ENCODE measurements at places on chromosomes 1 and 21.

DNA sequence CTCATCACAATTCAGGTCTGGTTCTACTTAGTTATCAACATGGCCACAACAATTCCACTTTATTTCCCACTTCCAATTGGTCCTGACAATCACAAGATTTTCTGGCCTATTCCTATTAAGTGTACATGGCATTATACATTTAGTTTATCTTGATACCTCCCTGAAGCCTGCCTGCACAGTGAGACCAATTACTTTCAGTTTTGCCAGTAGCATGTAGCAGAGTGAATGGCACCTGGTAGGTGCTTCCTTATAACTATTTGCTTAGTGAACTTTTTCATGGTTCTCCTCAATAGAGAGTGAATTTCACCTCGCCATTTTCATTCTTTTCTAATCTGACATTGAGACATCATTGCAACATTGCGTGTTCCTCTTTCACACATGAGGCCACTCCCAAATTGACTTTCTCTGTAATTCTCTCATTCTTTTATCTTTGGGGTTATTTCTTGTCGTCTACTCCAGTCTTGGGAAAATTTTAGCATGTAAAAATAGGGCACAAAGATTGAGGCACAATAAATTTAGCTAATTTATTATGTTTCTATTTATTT lies 124.3 kb downstream of the DISC1 start:
- no peak for DNase-seq

DNA sequence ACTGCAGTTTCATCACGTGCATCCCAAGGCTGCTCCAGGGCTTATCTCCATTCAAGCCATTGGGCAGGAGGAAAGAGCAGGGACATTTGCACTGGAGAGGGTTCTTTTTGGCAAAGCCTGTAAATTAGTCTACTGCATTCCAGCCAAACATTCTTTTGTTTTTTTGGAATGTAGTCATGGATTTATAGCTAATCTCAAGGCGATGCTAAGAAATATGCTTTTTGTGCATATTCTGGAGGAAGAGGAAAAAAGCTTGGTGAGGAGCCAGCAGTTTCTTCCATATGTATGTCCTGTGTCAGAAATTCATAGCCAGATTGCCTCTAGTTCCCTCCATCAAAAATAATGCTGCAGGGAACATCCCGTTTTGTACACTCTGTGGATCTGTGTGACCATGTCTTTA lies 221.4 kb downstream of the BACH1 start:
- DNase-seq, result no peak

DNA sequence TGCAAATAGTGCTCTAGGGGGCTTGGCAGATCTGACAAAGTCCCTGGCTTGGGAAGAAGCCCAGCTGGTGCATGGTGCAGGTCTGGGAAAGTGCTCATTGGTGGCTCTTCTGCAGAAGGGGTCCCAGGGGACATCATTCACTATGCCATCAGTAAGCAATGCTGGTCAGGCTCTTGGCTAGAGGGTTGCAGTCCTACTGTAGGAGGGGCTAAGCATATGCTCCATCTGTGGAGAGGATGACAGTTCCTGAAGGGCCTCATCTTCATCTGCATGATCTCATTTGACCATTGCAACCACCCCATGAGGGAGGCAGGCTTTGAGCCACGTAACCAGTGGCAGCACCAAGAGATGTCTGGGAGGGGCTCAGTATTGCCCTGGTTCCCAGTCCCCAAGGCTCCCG lies 31.5 kb upstream of the VASH2 start:
- DNase-seq, result no peak

- DNase-seq, result no peak
Measured at GRCh38 chr1:61591351-61591750, 133.6 kb downstream of the TM2D1 start.

GRCh38 chr21:35096959-35097358 lies 47.9 kb upstream of the RUNX1 start:
- DNase-seq, result no peak

DNA sequence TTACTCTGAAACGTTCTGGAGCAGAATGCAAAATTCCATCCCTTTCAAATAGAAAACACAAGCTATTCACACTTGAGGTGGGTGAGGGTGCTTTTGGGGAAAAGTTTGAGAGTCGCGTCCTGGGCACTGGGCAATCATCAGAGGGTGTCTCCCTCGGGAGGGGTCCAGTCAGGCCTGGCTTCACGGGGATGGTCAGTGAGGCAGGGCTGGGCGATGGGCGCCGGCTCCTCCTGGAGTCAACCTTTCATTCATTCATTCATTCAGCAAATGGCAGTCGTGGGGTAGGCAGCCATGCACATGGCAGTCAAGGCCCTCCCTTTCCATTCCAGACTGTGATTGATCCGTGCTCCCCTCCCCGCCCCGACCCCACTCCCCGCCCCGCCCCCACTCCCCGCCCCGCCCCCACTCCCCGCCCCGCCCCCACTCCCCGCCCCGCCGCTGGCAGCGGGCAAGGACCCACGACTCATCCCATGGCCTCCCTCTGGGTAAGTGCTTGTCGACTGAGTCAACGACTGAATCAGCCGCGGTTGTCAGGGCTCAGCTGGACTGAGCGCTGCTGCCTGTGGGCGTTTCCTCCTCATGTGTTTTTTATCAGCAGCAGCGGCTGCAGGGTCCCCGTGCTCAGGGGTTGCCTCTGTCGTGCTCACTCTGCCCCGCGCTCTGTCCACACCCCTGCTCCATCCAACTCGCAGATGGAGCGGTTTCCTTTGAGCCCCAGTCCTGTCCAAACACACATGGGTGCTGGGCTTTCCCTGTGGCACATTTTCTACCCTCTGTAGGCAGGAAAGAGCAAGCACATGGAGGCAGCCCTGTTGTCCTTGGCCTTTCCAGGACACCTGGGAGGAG lies 12.5 kb upstream of the SPSB1 start:
- no peak for DNase-seq

- no peak for DNase-seq
Measured at GRCh38 chr1:14694589-14694988, 96.1 kb downstream of the KAZN start.

- DNase-seq, result no peak
Measured at GRCh38 chr1:157380523-157380922, 171.8 kb downstream of the FCRL5 start.

GRCh38 chr1:187037973-187038553 lies 209.3 kb downstream of the PLA2G4A start:
- no peak for DNase-seq

DNA sequence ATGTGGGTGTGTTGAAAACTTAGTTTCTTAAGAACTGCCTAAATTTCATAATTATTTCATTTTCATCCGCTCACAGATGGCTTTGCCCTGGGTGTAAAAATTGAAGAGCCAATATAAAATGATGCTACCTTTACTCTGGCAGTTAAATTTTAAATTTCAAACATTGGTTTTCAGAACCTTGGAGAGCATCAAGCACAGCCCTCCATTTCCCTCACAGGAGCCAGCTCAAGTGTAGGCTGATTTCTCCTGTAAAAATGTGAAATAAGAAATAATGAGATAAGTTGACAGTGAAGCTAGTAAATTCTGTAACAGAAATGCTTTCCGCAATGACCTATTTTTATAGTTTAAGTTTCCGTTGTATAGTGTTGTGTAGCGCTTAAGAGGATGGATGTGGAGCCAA lies 53.9 kb upstream of the AKT3 start:
- no peak for DNase-seq

DNA sequence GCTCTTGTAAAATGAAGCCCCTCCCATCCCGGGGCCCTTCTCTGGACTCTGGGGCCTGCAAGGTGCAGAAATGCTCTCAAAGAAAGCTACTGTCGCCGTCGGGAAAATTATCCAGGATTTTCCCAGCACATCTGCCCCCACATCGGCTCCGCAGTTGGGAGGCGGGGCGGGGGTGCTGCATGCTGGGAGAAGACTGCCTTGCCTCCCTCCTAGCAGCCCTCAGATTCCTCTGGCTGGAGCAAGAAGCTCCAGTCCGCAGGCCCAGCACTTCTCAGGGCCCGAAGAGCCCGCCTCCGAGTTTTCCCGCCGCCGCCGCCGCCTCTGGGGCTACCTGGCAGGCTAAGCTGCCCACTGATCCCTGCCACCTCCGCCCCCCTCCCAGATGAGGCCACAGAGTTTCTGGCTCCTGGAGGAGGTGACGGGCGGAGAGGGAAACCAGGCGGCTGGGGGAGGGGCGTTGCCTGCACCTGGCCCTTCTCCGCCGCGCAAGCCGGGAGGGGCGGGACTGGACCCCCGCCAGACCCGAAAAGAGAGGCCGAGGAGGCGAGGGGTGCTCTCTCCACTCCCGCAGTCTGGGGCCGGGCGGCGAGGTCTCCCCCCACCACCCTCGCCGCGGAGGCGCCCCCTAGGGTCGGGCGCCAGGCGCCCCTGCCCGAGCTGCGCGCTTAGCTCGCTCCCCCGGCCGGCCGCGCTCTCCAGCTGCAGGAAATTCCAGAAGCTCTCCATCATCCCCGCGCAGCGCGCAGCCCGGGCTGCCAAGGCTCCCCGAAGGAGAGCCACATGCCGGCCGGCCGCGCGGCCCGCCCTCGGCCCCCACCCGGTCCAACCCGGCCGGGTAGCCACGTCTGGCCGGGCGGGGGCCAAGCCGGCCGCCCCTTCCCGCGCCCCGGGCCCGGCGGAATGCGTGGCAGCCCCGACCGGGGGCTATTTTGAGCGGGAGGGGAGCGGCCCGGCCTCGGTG lies 28.8 kb downstream of the AHDC1 start:
- no peak for DNase-seq

- DNase-seq, result peak; percentile 8
Measured at GRCh38 chr1:179867493-179868330, 9.9 kb downstream of the TOR1AIP2 start.

- DNase-seq, result no peak
Measured at GRCh38 chr1:204971517-204972336, 71.3 kb upstream of the CNTN2 start.

GRCh38 chr1:232718928-232719927 lies 86.0 kb upstream of the MAP10 start:
- no peak for DNase-seq

DNA sequence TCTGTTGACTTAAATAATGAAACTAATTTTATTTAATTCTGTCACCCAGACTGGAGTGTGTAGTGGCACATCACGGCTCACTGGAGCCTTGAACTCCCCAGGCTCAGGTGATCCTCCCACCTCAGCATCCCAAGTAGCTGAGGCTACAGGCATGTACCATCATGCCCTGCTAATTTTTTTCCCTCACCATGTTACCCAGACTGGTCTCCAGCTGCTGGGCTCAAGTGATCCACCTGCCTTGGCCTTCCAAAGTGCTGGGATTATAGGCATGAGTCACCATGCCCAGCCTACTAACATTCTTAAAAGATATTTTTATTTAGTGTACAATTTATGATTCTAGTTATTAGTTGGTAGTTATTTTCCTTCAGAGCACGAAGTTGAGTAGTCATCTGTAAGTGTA lies 49.5 kb downstream of the NRDC start:
- no peak for DNase-seq

GRCh38 chr1:227924833-227925574 lies 22.7 kb downstream of the WNT9A start:
- no peak for DNase-seq

GRCh38 chr1:76463278-76463677 lies 388.7 kb downstream of the ST6GALNAC3 start:
- no peak for DNase-seq

GRCh38 chr1:221239181-221239580 lies 359.9 kb downstream of the HLX start:
- no peak for DNase-seq

GRCh38 chr1:240682166-240682858 lies 70.4 kb upstream of the GREM2 start:
- DNase-seq, result no peak

DNA sequence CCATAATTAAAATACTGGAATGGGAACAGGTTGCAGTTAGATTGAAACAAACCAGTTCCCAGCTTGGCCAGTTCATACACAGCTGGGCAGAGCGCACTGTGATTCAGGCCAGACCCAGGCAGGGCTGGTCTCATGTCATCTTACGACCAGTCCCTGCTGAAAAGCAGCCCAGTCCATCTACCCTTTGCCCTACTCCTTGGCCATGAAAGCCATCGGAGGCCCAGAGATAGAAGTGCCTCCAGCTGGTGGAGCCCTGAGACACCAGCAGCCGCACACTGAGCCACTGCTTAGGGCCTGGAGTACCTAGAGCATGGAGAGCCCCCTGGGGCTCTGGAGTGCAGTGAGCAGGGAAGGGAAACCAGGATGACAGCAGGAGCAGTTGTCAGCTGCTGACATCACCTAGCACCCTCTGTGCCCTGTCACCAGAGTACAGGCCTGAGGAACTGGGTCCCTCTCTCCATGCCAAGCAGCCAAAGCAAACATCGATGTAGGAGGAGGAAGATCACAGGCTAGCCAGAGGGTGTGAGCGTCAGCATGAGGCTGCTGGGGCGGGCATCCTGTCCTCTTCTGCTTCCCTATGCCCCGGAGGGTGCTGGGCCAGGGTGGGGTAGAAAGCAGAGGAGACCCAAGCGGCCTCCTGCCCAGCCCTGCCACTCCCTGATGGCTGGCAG lies 34.2 kb upstream of the TMEM125 start:
- DNase-seq, result no peak

Data from NCI-H774 (cell line).